ENCODE measurements at places on chromosomes 13 and 19.

DNA sequence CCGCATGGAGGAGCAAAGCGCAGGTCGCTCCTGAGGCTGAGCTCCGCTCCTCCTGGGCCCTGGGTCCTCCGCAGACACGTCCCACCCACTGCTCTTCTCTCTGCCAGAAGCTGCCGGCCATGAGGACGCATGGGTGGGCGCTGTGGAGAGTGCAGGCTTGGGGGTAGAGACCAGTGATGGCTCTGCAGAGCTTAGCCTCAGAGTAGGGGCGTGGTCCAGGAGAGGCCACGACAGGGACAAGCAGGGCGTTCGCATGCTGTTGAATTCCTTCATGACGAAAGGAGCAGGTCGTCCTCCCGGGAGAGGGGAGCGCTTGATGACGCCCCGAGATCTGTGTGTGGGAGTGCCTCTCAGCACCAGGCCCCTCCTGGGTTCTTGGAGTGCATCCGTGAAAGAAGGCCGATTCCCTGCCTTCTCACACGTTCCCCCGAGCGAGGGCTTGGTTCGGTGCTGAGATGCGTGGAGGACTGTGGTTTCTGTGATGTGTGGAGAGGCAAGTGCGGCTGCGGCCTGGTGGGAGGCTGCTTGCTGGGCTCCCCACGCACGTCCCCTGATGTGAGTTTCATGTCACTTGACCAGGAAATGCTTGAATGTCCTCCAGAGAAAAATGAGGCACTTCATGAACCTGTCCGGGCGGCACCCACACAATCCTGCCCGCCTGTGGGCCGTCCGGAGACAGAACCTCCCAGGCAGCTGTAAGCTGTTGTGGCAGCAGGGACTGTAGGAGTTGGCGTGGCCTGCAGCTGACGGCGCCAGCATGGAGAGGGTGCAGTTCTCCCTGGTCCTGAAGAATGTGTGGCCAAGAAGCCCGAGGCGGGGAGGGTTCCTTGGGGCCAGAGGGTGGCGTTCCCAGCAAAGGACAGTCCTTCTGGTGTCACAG, 4.5 kb downstream of the SF3A2 start:
- no peak for DNase-seq

DNA sequence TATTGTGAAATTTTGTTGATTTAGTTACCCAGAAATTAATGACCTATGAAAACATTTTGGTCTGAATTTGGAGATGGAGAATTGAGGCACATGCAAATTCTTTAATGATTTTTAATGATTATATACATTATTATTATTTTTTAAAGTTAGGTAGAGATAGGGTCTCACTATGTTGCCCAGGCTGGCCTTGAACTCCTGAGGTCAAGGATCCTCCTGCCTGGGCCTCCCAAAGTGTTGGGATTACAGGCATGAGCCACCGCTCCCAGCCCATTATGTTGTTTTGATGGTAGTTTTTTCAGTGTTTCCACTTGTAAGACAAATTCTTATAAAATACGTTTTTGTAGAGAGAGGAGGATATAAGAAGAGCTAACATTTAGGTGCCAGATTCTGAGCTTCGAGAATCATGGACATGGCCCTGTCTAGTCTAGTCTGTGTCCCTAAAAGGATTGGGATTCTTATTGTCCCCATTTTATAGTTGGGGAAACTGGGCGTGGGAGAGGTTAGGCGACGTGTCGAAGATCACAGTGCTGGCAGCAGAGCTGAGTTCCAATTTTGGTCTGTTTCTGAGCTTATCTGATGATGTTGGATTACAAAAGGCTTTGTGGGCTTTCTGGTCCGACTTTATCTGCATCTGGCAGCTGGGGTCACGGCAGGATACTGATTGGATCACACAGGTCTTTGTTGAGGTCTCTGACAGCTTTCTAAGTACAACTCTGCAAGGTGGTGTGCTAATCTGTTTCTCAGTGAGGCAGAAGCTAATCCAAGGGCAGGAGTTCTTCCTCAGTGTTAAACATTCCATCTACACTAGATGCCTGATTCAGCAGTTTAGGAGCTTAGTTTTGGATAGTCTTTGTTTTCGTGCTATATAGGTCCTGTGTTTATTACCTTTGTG, 7.5 kb upstream of the WDR88 start:
- DNase-seq, result no peak

DNA sequence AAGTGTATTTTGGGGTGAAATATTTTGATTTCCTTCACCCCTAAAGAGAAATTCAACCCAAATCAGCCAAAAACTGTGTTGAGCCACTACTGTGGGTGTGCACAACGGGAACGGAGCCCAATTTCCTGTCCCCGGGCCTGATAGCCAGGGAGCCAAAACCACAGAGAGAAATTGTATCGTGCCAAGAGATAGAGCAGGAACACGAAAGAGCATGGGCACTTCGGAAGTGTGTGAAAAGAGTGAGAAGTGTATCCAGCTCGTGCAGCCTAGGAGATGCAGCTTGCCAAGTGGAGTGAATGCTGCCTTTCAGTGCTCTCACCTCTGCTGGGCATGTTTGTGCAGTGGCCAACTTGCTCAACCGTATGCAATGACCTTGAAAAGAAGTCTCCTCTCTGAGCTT, 19.4 kb upstream of the PLEKHF1 start:
- DNase-seq, result no peak

- DNase-seq, result no peak
Measured at GRCh38 chr13:20371825-20372224, 139.7 kb upstream of the GJB6 start.

DNA sequence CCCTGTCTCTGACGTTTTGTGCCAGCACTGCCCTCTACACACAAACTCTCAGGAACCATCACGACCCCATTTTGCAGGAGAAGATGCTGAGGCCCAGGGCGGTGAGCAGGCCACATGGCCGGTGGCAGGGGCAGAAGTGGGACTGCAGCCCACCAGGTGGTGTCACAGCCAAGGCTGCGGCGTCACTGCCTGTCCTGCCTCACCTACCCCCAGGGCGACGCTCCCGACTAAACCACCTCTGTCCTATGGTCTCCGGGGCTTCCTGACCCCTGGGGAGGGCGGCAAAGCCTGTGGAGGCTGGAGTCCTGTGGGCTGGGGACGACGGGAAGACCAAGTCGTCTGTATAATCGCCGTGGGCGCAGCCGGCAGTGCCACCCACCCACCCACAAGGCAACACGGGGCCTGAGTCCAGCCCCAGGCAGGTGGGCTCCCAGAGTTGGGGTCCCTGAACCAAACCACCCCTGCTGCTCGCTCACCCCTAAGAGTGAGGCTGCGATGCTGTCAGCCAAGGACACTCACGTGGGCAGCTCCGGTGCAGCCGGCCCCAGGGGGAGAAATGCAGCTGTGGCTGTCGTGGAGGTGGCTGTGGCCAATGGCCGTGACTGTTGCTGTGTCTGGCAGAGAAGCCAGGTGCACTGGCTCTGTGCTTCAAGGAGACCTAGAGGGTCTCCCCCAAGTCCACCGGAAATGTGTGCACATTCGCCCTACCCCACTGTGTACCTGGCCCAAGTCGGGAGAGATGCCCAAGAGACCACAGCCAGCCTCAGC, 29.7 kb downstream of the RASA3 start:
- DNase-seq, result no peak

DNA sequence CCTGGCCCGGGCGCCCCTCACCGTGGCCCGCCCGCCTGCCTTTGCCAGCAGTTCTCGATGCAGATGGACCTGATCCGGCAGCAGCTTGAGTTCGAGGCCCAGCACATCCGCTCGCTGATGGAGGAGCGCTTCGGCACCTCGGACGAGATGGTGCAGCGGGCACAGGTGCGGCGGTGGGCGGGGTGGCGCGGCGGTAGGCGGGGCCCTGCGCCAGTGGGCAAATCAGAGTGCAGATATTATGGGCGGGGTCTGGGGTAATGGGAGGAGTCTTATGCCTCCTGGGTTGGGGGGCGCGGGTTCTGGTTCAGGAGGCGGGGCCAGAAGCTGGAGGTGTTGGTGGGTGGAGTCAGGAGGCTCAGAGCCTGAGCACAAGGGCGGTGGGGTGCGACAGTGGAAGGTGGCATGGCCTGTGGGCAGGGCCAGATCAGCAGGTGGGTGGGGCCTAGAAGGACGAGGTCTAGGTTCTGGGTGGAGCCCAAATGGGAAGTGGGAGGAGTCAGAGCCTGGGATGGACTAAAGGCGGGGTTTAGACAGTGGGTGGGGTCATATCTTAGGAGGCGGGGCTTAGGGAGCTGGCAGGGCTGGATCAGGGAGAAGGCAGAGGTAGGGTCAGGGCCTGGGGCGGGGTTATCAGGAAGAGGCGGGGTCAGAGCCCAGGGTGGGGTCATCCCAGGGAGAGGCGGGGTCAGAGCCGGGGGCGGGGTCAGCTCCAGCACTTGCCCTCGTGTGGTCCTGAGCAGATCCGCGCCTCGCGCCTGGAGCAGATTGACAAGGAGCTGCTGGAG, 5.6 kb downstream of the APC2 start:
- DNase-seq, result no peak

- DNase-seq, result no peak
Measured at GRCh38 chr13:85657942-85658341, 141.3 kb downstream of the SLITRK6 start.

DNA sequence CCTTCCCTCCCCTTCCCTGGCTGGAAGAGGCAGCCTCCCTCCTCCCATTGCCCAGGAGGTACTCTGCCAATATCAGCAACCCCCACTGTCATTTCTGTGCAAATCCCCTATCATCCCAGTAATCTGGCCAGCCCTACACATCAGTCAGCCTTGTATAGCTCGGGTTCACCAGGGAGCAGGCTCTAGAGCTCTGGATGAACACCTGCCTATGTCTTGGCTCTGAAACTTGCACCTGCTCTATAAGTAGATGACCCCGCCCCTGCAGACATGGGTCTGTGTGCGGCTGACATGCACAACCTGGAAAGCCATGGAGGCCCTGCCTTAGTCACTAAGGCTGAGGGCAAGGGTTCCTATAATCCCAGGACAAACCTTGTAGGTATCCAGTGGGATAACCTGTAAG, 1042.9 kb downstream of the UQCRFS1 start:
- no peak for DNase-seq

GRCh38 chr19:4096049-4096892, 27.7 kb downstream of the MAP2K2 start:
- no peak for DNase-seq

DNA sequence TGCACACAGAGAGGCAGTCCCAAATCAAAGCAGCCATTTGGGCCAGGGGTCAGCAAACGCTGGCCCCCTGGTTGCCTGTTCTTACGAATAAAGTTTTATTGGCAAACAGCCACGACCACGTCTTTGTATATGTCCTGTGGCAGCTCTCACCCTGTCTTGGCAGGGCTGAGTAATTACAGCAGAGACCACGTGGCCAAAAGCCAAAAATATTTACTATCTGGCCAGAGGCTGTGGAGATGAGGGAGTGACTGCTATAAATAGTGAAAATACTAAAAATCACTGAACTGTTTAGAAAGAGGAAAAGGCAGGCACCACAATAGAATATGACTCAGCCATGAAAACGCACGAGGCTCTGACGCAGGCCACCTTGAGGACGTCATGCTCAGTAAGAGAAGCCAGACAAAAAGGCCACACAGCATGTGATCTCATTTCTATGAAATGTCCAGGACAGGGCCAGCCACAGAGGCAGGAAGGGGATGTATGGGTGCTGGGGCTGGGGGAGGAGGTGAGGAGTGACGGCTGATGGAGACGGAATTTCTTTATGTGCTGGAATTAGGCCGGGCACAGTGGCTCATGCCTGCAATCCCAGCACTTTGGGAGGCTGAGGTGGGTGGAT, 29.4 kb downstream of the SMIM24 start:
- DNase-seq, result peak; percentile 99

GRCh38 chr19:51511353-51511752, 9.8 kb upstream of the SIGLEC12 start:
- DNase-seq, result no peak

GRCh38 chr13:29886446-29886845, 36.0 kb upstream of the UBL3 start:
- DNase-seq, result no peak

DNA sequence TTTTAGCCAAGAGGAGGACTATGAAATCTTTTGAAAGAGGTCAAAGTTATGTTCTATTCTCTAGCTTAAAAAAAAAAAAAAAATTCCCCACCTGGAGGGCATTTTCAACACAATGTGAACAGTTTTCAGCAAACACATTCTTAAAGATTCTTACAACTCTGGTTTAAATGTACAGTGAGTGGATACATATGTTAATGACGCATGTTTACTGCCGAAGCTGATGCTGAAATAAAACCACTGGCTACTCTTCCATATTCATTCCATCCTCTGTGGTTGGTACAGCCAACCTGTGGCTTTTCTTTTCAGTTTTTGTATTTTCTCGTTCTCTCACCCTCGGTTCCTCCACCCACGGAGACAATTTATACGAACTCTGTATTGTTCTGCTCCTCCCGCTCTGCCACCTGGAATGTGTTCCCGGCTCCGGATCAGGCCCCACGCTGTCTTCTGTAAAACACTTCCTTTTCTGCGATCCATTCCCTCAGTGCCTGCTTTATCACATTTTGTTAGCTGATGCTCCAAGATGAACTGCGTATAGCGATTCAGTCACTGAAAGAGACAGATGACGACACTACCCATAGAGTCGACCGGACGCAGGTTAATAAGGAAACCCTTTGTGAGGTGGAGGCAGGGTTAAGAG, 466.4 kb upstream of the ARGLU1 start:
- DNase-seq, result no peak

- DNase-seq, result no peak
Measured at GRCh38 chr19:3798137-3798536, 12.0 kb upstream of the MATK start.

GRCh38 chr13:94716016-94716415, 3.7 kb upstream of the SOX21 start:
- DNase-seq, result no peak

DNA sequence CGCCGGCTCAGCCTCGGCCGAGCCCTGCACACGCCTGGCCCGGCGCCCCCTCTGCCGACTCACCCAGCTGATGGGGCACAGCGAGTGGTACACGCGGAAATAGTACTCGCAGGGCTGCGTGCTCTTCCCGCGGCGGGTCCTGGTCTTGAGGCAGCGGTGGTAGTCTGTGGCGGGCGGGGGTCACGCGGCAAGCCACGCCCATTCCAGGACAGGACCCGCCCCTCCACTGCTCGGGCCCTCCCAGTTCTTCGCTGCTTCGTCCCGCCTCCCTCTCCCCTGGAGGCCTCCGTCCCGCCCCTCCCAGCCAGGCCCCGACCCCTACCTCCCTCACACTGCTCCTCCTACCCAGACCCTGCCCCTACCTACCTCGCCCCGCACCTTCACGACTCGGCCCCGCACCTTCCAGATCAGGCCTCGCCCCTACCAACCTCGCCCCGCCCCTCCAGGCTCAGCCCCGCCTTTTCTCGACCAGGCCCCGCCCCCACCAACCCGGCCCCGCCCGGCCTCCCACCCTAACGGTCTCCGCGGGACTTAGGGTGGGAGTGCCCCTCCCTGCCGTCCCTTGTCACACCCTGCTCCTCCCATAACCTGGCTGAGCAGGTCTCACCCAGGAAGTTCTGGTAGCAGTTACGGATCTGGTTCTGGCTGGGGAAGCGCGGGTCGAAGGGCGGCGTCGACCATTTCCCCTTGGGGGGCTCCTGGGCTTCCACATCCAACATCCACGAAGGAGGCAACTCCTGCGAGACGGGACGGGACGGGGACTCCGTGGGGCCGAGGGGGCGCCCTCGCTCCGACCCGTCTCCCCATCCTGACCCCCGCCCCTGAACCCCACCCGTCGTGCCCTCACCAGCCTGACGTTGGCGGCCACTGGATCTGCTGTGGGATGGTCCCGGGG, 469 bp downstream of the COX6B2 start:
- no peak for DNase-seq

All from astrocyte of the cerebellum (primary cell).